ENCODE measurements at places on chromosomes 4 and X.

DNA sequence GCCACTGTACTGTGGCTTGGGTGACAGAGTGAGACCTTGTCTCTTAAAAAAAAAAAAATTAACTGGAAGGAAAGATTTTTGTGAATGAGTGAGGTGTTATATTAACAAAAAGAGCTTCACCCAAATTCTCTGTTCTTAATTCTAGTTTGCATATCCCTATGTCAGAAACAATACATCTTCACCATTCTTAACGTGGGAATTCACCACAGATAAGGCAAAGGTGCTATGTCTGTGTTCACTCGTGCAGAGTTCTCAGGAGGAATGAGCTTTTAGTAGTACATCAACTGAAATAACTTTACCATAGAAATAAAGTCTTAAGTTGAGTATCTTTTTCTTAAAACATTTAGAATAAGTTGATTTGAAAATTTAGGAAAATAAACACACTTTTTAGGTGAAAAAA, 135.1 kb downstream of the RAPGEF2 start:
- no peak for DNase-seq

DNA sequence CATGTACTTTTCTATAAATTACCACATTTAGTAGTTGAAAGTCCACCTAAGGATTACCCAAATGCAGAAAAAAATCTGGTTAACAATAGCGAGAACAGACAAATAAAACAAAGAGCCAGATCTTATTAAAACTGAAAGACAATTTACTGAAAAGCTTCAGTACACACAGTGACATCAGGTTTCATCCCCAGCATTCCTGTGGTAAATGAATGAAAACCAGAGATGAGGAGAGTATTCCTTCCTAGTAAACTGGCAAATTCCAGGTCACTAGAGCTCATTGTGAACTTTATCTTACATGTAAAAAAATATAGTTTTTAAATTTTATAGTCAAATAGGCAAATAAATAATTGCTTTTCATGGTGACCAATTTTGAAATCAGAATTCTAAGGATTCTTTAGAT, 1290.5 kb downstream of the ADGRL3 start:
- DNase-seq = no peak

GRCh38 chr4:105472871-105473323, 965 bp downstream of the PPA2 start:
- DNase-seq = no peak

GRCh38 chr4:148998719-148999118, 556.5 kb upstream of the NR3C2 start:
- DNase-seq = no peak

DNA sequence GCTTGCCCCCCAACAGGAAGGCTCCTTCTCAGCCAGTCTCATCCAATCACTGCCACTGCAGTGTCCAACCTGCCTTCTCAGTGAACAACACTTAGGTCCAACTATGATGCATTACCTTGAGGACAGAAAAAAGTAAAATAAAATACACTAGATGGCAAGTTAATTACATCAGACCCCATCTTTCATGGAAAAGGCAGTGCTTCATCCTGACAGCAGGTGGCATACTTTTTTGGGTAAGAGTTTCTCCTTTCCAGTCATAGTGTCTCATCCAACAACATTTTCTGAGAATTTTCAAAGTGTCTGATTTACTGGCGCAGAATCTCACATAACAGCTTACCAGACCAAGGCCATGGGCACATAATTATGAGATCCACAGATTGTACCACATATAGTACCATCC, 1742.8 kb downstream of the PCDH7 start:
- no peak for DNase-seq

GRCh38 chrX:23752740-23753415, 9.8 kb upstream of the ACOT9 start:
- no peak for DNase-seq

DNA sequence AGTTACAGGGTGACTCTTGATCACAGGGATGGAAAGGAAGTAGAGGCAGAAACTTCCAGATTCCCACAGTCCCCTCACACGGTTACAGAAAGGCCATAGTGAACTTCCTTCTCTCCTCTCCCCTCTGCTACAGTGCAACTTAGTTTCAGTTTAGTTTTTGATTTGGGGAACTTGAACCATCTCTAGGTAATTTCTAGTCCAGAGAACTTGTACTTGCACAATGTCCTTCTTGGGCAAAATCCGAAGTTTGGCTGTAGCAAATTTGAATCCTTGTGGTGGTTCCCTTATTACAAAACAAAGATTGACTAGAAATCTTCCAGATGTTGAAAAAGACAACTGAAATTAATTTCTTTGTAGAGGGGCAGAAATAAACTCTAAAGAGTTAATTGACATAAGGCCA, 1.2 kb upstream of the BLTP1 start:
- DNase-seq = no peak

DNA sequence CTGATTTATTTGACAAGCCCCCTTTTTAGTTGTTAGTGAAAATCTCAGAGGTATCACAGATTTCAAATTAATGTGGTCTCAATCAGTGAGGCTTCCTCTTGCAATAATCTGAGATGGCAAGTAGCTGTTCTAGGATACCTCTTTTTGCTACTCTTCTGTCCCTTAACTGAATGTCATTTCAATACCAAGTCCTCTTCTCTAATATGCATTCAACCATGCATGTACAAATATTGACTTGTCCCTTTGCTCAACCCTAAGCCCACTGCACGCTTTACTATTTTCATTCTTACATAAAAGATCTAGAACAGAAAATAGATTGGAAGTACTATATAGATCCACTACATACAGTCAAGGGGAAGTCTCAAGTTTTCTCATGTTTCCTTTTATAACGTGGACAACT, 164.2 kb downstream of the CBR4 start:
- no peak for DNase-seq

DNA sequence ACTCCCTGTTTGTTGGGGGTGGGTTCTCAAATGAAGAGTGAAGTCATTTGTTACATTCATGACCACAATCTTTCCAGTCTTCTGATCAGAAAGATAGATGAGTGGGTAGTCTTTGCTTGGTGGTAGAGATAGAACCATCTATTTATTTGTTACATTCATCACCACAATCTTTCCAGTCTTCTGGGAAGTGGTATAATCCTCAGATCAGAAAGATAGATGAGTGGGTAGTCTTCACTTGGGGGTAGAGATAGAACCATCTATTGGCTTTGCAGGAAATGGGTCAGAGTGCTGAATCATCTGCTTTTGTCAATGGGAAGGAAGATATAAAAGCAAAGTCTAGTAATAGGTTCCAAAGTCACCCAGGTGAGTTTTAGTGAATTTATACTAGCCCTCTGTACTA, 64.2 kb upstream of the EPGN start:
- DNase-seq = no peak

- DNase-seq = no peak
These were observed 29.0 kb downstream of the VCX3A start for GRCh38 chrX:6505960-6506359.

GRCh38 chrX:143025628-143026027, at the start of gene SPANXN4:
Gene SPANXN4, plus strand, starts transcription at chrX:143025928. Its CDS starts 87 bp downstream, at chrX:143026015.
- no peak for DNase-seq

- DNase-seq = peak; percentile 15
These were observed 41.3 kb downstream of the DOCK11 start for GRCh38 chrX:118536687-118537461.

GRCh38 chr4:108036213-108036612, 46.5 kb downstream of the HADH start:
- peak; percentile 43 for DNase-seq

- no peak for DNase-seq
These were observed 43.1 kb downstream of the DDIT4L start for GRCh38 chr4:100147198-100147597.

GRCh38 chrX:123303429-123303828, 119.4 kb downstream of the GRIA3 start:
- DNase-seq = no peak

DNA sequence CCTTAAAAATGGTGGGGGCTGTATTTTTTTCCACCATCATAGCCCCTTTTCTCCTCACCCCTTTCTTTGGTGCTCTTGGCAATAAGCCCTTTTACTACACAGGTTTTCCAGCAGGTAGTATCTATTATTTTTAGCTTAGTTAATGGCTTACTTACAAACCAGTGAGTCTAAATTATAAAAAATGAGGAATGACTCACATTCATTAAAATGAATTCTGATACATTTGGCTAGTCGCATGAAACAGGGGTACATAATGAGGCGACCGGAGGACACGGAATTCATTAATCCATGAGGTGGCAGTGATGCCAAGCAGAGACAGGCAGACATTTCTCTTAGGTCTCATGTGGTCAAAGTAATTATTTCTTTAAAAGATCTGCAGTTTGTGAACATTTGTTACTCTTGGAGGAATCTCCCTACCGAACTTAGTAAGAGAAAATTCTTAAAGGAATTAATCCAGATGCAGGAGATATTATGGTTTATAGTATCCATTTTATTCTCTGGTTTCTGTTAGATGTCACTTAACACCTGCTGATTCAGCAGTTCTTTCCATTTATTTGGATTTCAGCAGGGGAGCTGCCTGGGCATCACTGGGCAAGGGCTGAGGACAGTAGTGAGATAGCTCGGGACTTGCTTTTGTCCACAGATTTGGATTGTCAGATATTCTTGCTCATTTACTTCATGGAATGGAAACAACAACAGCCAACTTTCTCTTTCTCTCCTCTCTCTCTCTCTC, 575.0 kb upstream of the NR3C2 start:
- DNase-seq = no peak

DNA sequence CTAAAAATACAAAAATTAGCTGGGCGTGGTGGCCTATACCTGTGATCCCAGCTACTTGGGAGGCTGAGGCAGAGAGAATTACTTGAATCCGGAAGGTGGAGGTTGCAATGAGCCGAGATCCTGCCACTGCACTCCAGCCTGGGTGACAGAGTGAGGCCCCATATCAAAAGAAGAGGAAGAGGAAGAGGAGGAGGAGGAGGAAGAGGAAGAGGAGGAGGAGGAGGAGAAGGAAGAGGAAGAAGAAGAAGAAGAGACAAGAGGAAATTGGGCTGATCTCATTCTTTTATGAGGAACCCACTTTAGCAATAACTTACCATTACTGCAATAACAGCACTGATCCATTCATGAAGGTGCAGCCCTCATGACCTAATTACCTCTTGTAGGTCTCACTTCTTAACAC, 138.9 kb upstream of the GIMD1 start:
- no peak for DNase-seq

- no peak for DNase-seq
These were observed 263.0 kb upstream of the RPS6KA3 start for GRCh38 chrX:20529711-20530110.

DNA sequence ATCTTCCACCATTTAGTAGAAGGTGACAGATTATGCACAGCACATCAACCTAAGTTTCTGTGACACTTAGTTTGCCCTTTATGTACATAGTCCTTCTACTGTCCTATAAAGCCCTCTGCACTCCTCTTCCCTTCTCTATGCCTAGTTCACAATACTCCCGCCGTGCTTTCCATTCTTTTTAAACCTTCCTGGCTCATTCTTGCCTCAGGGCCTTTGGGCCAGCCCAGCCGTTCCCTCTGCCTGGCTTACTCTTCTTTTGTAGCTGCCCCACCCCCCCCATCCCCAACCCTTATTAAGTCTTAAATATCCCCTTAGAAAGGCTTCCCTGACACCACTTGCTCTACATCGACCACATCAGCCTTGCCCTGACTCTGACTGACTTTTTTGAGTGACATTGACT, 33.0 kb downstream of the SGMS2 start:
- DNase-seq = no peak

GRCh38 chr4:82620126-82620735, 58.4 kb upstream of the TMEM150C start:
- DNase-seq = no peak

GRCh38 chr4:120850018-120850599, 72.4 kb downstream of the PRDM5 start:
- no peak for DNase-seq

GRCh38 chr4:676871-677235, 2.5 kb downstream of the MYL5 start:
- no peak for DNase-seq

DNA sequence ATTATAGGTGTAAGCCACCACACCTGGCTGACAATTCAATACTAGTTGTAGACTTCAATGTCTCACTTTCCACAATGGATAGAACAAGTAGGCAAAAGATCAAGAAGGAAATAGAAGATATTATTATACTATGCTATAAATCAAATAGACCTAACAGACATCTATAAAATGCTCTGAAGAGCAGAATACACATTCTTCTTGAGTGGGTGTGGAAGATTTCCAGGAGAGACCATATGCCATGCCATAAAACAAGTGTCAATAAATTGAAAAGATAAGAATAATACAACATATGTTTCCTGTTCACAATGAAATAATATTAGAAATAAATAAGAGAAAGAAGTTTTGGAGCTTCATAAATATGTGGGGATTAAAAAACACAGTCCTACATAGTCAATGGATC, 179.3 kb upstream of the AMOT start:
- DNase-seq = no peak

DNA sequence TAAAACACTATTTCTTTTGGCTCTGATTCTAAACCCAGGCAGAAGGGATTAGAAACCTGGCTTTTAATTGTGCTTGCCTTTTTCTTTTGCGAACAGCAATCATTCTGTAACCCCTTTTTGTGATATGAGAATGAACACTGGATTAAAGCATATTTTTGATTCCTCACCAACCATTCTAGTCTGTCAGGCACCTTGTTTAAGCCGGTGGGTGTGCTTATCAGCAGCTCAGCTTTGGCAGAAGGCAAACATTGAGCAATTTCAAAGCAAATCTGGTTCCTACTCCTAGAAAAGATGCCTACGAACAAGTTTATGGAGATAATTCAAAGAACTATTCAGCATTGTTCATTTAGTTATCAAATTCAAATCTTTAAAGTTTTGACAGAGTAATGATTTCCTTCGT, 265.1 kb upstream of the FAM241A start:
- DNase-seq = no peak

DNA sequence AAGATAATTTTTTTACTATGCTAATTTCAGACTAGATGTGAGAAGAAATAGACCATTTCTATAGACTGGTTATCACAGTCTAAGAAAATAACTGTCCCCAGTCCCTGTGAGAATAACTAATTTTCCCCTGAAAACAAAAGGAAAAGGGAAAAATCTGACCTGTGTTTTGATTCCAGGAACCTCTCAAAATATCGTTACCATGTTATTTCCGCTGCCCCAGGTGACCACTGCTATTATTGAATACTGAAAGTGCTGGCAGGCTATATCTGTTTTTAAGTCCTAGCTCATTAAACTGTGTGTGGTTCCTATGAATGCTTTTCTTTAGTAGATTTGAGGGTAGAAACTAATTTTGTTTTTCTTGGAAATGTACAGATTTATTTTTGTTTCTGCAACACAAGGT, 83.6 kb downstream of the GAB1 start:
- DNase-seq = no peak

- no peak for DNase-seq
These were observed 39.5 kb downstream of the NSD2 start for GRCh38 chr4:1910643-1911042.

DNA sequence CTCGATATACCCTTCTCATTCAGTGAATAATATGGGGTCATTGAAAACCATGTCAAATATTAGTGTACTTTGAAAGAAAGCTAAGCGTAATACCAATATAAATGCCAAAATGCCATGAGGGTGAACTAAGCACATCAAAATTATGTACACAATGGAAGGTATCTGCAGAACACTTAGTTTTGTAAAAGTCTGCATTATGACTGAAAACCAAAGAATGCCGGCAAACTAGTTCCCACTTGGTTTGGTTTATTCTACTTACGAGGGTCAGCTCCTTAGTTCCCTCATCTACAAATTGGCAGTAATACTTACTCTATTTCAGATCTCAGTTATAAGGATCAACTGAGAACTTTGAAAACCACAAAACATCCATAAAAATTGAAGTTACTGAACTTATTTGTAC, 27.3 kb downstream of the RPS6KA6 start:
- DNase-seq = no peak

- DNase-seq = no peak
These were observed 308.8 kb upstream of the TECRL start for GRCh38 chr4:64718091-64718490.

GRCh38 chr4:143641361-143641760, 59.1 kb downstream of the FREM3 start:
- DNase-seq = no peak
